HTR-8/SVneo (cell line): ENCODE measurements at places on chromosomes 6 and 20.

DNA sequence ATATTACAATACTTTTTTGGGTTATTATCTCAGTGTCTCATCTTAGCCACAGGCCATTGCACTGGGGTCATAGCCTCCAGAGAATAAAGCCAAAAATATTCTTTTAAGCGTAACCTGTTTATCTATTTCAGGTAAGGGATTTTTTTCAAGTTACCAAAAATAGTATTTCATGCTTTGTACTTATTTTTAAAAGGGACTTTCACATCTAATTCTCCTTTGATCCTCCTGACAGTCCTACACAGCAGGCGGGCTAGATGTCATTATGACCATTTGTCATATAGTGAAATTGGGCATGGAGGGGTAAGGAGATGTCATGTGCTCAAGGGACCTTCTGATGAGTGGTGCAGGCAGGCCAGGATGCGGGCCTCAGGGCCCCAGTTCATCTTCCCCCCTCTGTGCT is 68.9 kb downstream of the TBC1D7 start:
- no peak for DNase-seq

DNA sequence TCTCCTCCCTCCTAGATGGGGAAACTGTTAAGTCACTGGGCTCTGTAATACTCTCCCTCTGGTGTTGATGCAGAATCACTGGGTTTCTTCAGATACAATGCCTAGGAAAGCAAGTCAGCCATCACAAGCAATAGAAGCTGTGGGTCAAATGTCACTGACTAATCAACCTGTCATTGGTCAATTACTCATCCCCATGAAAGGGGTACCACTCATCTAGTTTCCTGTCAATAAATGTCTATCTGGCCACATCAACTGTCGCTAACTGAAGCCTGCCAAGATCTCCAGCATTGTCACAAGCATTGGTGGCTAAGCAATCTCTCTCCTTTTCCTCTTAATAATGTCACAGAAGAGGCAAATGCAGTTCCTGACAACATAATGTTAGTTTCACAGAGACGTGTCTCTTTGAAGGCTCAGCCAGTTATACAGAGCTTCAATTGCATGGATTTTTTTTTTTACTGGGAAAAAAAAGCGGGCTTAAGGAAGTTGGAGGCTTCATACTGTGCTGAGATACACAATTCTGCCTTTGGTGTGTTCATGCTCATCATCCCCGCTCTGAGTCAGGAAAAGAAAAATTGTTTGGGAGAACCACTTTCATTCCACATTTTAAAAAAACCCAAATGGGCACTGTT is 355.9 kb downstream of the BTBD9 start:
- no peak for DNase-seq

- DNase-seq, result no peak
These were observed 43.7 kb upstream of the CEP162 start for GRCh38 chr6:84271061-84271716.

GRCh38 chr6:104771258-104771832 is 88.4 kb downstream of the HACE1 start:
- peak; percentile 17 for DNase-seq

- no peak for DNase-seq
These were observed 10.5 kb upstream of the PLN start for GRCh38 chr6:118537574-118537973.

- no peak for DNase-seq
These were observed 126.9 kb downstream of the MRPL14 start for GRCh38 chr6:44000164-44000842.

GRCh38 chr20:7703996-7704395 is 236.3 kb downstream of the HAO1 start:
- no peak for DNase-seq

DNA sequence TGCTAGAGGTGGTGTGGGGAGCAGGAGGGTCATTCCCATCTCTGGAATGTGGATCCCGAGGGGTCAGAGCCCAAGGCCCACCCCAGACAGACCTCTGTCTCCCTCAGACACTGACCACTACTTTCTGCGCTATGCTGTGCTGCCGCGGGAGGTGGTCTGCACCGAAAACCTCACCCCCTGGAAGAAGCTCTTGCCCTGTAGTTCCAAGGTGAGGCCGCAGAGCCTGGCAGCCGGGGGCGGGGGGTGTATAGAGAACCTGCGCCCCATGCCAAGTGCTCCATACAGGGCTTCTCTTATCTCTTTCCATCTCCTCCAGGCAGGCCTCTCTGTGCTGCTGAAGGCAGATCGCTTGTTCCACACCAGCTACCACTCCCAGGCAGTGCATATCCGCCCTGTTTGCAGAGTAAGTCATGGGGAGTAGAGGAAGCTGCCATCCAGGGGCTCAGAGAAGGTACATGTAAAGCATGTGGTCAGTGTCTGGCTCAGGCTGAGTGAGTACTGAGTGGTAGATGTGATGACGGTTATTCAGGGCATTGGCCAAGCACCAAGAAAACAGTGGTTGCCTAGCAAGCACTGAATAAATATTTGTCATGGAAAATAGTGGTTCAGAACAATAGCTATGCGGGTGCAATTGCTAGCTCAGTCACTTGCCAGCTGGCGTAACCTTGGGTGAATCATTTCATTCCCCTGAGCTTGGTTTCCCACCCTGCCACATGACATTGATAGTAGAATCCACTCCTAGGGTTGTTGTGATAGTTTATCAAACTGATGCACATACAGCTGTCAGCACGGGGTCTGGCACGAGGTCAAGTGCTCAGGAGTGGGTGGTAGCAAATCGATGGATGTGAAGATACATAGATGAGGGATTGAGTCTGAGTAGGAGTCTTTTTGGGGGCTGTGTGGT is 3.5 kb downstream of the PIGT start:
- no peak for DNase-seq

DNA sequence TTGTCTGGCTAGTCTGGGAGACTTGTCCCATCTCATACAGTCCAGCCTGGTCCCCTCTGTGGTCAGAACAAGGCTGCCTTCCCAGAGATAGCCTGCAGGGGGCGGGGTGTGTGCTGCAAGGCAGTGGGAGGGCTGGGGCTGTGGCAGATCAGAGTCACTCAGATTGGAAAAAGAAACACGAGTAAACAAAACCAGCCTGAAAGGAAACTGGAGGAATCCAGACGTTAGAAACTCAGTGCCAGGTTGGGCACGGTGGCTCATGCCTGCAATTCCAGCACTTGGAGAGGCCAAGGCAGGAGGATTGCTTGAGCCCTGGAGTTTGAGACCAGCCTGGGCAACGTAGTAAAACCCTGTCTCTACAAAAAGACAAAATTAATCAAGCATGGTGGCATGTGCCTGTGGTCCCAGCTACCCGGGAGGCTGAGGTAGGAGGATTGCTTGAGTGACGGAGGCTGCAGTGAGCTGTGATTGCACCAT is 20.2 kb downstream of the LEMD2 start:
- peak; percentile 87 for DNase-seq

- DNase-seq, result peak; percentile 64
These were observed 147.4 kb upstream of the OLIG3 start for GRCh38 chr6:137641474-137642077.

DNA sequence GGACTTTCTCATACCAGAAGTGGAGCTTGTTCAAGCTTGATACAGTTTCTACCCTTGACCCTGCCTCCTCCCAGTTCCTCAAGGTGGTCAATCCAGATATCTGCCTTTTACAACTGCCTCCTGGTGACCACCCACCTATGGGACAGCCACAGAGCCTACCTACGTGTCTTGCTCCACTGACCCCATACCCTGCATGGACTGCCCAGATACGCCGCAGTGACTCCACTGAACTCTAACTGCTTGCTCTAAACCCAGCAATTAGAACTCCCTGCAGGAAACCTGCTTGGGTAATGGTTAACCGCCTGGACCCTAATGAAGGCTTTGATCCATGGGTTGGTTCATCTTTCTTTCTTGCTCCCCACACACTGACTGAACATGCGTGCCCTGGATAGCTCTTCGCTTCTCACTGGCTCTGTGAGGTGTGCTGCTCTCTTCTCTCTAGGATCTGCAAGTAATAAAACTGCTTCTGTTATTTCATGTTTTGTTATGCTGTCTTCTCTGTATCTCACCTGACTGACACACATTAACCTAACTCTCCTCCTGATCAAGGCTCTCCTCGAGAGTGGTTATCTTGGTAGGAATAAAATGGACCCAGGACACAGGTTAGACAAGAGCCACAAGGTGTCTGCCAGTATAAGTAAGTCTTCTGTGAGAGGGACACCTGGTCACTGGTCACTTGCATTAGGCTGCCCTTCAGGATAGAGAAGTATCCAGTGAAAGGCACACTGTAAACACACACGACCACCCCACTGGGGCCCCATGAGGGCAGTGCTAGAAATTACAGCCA is 79.2 kb downstream of the CHD6 start:
- no peak for DNase-seq

DNA sequence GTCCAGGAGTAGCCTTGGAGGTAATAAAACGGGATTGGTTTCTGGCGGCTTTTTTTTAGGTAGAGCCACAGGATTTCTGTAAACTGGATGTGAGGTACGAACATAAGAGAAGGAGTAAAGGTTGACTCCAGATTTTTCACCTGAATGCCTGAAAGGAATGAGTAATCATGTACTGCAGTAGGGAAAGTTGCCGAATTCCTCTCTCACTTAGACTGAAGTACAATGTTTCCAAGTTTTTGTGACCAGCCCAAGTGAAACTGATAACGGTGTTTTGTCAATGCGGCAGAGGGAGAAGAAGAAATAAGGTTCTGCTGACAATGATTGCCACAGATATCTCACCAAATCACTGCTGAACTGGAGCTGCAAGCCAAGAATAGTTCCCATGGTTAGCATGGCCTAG is 75.0 kb downstream of the VTA1 start:
- no peak for DNase-seq

DNA sequence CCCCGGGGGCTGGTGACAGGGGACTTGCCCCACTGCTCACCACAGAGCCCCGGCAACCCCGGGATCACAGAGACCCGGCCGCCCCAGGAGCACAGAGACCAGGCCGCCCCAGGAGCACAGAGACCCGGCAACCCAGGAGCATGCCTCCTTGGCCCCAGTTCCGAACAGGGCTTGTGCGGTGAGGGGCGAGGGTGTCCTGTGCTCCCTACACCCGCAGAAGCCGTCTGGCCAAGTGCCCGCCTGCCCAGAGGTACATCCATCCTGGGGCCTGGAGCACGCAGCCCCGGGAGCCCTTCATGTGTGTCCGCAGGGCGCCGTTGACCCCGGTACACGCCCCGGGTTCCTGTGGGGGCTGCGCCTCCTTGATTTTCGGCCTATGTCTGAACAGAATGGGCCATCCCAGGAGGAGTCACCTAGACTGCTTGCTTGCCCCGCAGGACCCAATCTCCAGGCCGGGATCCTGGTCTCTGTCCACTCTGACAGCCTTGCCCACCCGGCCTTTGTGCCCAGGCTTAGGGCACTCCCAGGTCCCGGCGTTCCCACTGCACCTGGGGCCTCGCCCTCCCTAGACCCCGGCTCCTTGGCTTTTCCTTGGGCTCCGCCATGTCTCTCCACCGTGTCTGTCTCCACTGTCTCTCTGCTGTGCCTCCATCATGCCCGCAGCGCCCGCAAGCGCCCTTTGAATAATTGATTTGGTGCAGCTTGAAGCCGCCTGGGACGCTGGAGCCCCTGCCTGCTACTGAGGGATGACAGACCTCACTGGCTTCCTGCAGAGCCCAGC is 219.8 kb downstream of the ERMARD start:
- DNase-seq, result no peak

DNA sequence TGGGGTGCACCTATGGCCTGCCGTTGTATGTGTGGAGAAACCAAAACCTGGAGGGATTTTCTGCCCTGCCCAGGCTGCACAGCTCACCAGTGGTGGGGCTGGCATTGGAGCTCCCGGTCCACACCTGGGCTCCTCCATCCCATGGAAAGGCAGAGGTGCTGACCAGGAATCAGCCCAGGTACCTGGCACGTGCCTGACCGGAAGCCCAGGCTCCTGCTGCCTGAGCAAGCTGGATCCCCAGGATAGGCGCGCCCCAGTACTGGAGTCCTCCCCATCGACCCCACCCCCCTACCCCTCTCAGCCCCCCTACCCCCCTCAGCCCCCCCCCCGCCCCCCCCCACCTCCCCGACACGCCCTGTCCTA is 39.9 kb upstream of the HMGA1 start:
- DNase-seq, result no peak

DNA sequence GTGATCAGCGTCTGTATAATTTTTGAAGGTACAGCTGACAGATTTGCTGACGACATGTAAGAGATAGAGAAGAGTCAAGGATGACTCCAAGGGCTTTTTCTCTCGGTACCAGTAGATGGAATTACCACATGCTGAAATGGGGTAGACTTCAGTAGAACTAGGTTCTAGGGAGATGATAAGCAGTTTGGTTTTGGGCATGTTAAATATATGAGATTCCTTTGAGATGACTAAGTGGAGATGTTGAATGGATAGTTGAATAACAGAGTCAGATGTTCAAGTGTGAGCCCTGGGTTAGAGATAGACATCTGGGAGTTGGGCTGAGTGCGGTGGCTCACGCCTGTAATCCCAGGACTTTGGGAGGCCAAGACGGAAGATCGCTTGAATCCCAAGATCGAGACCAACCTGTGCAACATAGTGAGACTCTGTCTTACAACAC is 50.0 kb downstream of the PHF20 start:
- peak; percentile 85 for DNase-seq

- DNase-seq, result no peak
These were observed 110.3 kb downstream of the TBC1D32 start for GRCh38 chr6:121223930-121224329.

- no peak for DNase-seq
These were observed 84.1 kb upstream of the TSHZ2 start for GRCh38 chr20:52888096-52888495.
